ENCODE measurements at places on chromosomes 2 and 18. TPM values are rescaled to one million over a fixed set of nuclear protein-coding genes. Genes with fewer than 3 reads are reported as not detected.

DNA sequence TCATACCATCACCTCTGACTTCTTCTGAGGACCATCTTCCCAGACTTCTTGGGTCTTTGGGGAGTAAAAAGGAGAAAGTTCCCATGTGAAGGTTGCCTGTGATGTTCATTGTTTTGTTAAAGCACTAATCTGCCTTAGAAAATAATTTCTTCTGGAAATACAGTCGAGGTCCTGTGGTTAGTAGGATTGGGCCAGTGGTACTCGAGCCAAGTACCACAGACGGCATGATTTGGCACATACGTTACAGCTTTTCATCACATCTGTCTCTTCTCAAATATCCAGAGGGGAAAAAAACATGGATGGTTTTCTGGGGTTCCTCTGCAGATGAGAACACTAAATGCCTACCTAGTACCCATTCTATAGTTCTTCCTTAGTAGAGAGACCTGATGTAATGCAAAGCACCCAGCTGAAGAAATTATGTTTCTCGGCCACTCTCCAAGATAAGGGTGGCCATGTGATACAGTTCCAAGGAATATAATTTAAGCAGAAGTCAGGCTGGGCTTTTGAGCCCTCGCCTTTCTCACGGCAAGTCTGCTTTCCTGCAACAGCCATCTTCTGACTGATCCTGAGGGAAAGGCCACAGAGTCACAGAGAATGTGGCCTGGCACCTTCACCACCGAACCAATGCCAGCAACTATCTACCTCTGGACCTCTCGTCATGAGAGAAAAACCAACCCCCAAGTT lies 161.0 kb downstream of the RNF152 start:
- no peaks in the 10 kb centered on the region for H3K27me3 ChIP-seq
- DNase-seq = no peak
- H3K36me3 ChIP-seq = no peaks in the 10 kb centered on the region
- H3K27ac ChIP-seq = peak overlapping the region; percentile 50
- H3K4me1 ChIP-seq = peaks cover 44% of the 10 kb centered on the region
- H3K4me3 ChIP-seq = no peak overlapping the region

FEV gene
- not detected for total RNA-seq

GRCh38 chr18:74522635-74523548 lies 11.4 kb upstream of the CNDP1 start:
- H3K4me1 ChIP-seq = no peaks in the 10 kb centered on the region
- no peaks in the 10 kb centered on the region for H3K27me3 ChIP-seq
- H3K4me3 ChIP-seq = no peak overlapping the region
- DNase-seq = no peak

- peaks cover 4% of the 10 kb centered on the region for H3K36me3 ChIP-seq
- H3K4me3 ChIP-seq = no peak overlapping the region
- H3K27me3 ChIP-seq = no peaks in the 10 kb centered on the region
- no peak for DNase-seq
- no peaks in the 10 kb centered on the region for H3K4me1 ChIP-seq
Observed at GRCh38 chr2:110197452-110197851, 7.4 kb downstream of the NPHP1 start.

- DNase-seq = no peak
- H3K4me3 ChIP-seq = no peak overlapping the region
- H3K36me3 ChIP-seq = no peaks in the 10 kb centered on the region
- H3K27ac ChIP-seq = no peak overlapping the region
- H3K27me3 ChIP-seq = no peaks in the 10 kb centered on the region
Observed at GRCh38 chr2:148617219-148617618, 27.3 kb upstream of the EPC2 start.

- no peaks in the 10 kb centered on the region for H3K27me3 ChIP-seq
- H3K27ac ChIP-seq = no peak overlapping the region
- no peak overlapping the region for H3K4me3 ChIP-seq
Observed at GRCh38 chr2:74026687-74027241, 42.1 kb downstream of the TET3 start.

- peak; percentile 74 for DNase-seq
- H3K27ac ChIP-seq = peak overlapping the region; percentile 62
- peaks cover 49% of the 10 kb centered on the region for H3K4me1 ChIP-seq
- H3K27me3 ChIP-seq = no peaks in the 10 kb centered on the region
Observed at GRCh38 chr18:48798334-48799245, 152.2 kb downstream of the SMAD7 start.

Data from chondrocyte (in vitro differentiated cells).